HS-27A (cell line): ENCODE measurements at places on chromosomes 16 and 17.

DNA sequence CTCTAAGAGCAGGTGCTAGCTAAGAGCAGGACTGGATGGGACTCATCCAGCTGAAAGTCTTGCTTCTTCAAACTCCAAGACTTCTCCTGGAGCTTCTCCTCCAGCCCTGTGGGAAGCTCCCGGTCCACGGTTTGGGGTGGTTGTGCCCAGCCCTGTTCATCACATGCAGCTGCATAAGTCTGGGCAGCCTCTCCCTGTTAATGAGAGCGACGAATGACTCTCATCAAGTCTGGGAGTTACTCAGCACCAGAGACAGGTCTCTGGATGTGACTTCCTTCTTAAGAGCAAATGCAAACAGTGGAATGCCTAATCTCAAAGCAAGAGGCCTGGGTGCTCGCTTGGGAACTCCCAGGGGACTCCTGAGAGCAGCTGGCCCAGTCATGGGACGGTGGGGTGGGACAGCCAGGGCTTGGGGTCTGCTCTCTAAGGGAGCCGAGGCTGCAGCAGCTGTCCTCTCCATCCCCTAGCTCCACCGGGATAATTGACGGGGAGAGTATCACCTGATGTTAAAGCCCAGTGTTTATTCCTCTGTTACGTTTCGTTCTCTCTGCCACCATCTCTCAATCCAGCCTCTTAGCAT lies 35.3 kb upstream of the CRHR1 start:
- DNase-seq, result no peak

GRCh38 chr16:62814891-62815290 lies 778.7 kb upstream of the CDH8 start:
- DNase-seq, result no peak

- DNase-seq, result no peak
Observed at GRCh38 chr17:60914078-60914477, 236.4 kb downstream of the BCAS3 start.

DNA sequence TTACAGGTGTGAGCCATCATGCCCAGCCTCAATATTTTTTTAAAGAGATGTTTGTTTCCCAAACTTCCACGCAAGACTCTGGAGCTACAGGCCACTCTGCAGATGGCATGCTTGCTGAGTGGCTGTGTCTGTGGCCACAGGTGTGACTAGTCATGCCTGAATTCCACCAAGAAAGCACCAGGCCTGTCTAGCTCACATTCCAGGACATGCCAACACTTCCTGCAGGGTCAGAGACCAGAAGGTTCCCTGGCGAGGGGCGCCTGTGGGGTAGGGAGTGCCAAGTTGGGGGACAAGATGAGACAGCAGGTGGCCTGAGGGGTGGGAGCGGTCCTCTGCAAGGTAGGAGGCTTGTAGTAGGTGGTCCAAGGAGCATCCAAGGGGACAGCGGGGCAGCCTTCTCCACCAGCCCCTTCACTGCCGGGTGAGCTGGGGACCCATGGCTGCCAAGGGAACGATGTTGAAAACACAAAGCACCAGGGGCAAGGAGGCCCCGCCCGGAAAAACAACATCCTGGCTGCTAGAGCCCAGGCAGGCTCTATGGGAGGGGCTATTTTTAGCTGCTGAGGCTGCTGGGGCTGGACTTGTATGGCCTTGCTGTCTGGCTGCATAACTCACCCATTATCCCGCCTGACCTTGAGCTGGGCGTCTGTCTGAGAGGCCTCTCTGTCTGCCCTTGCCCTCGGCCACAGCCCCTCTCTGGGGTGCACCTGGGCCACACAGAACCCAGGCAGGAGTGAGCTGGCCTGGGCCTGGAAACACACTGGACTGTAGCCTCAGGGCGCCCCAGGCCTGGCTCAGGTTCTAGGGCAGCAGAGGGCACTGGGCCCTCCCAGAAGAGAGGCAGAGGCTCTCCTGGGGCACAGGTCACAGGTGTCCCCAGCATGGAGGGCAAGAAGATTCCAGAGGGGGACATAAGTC lies 5.7 kb downstream of the TRIM47 start:
- DNase-seq, result no peak

DNA sequence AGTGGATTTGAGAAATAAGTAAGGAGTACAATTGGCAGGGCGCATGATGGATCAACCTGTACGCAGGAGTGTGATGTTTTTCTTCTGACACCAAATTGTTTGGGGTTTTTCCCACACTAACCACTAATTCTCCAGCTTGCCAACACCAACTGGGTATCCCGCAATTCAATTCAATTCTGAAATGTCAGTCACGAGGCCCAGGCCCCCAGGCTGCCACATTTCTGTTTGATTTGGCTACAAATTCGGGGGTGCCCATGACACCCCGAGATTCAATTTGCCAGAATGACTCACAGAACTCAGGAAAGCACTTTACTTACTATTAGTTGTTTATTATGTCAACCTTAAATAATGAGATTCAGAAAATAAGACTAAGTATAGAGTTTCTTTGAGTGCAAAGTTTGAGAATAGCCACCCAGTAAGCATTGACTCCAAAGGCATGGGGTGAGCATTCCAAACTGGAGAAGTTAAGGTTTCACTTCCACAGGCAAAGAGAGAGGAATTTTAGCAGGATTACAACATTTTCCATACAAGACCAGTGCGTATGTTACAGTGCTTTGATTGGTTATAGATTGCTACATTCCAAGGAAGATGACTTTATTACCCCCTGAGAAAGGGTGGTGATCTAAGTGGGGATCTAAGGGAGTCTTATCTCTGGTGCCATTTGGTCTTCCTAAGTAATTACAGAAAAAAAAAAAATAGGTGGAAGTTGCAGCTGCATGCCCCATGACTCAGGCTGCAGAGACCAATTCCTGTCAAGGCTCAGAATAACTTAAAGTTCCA lies 11.5 kb downstream of the SLC46A1 start:
- no peak for DNase-seq

DNA sequence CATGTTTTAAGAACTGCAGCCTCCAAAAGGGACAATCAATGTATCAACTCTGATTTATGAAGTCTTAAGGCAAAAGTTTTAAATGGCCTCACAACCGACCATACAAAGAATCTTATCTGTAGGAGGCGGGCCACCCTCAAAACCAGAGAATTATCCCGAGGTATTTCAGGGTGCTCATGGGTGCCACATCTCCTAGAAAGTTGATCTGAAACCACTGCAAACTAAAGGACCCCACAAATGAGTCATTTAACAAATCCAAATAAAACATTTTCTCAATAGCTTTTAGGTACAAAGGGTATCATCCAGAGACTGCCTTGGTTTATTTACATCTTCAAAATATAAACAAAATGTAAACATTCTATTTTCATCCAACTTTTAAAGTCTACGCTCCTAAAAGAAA lies 6.8 kb downstream of the ERN1 start:
- no peak for DNase-seq

DNA sequence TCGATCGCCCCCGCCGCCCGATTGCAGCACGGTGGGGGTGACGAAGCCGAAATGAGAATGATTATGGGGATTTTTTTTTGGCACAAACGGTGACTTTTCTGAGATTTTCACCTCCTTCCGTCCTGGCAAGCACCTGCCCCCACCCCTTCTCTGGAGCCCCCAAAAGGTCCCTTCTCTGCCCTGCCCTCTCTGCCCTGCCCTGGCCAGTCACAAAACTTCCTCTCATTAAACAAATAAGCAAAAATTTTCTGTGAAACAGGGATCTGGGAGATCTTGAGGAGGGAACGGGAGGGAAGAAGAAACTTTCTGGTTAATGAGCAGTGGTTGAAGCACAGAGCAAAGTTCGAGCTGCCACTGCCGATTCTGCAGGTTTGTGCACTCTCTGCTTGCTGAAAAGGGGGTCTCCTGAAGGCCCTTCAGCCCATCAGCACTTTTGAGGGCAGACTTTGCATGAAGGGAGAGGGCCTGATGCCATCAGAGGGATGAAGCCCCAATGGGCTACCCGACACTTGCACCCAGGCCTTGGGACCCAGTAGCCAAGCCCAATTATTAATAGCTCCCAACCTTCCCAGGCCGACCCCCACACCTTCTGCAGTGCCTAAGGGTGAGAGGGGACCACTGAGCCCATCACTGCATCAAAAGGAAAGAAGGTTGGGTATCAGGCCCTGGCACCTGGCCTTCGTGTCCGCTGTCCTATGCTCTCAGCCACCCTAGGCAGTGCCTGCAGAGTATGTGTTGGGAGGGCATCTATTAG lies 1.0 kb upstream of the HOXB8 start:
- no peak for DNase-seq

DNA sequence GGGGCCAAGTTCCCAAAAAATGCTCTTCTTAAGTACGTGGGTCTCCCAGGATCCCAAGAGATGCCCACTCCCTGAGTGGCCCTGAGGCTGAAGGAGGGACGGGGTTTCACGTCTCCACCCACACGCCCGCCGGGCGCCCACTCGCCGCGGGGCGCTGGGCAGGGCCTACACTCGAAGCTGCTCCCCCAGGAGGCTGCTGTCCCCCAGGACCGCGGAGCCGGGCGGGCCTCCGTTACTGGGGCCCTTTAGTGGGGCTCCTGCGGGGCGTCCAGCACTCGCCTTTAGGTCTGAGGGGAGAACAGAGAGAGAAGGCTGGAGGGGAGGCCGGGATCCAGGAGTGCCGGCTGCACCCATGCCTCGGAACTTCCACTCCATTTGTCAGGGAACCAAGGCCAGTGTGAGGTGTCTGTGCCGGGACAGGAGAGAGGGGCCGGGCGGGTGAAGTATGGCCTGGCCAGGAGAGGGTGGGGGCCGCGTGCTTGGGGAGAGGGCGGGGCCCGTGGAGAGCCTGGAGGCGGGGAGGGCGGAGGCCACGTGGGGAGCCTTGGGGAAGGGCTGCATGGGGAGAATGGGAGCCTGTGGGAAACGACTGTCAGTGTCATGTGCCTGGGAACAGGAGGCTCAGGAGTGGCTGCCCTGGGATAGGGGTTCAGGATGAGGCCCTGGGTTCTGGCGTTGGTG lies 18.8 kb downstream of the NUBP1 start:
- DNase-seq, result no peak

GRCh38 chr16:11045441-11045840 lies 101.1 kb downstream of the CLEC16A start:
- no peak for DNase-seq
